ENCODE measurements at places on chromosomes 2 and 18.

GRCh38 chr2:234974501-234975385 is 22.9 kb downstream of the SH3BP4 start:
- DNase-seq = no peak

GRCh38 chr2:207257251-207258250 is 91.8 kb upstream of the KLF7 start:
- no peak for DNase-seq

- no peak for DNase-seq
Measured at GRCh38 chr2:98514096-98514639, 69.5 kb downstream of the INPP4A start.

DNA sequence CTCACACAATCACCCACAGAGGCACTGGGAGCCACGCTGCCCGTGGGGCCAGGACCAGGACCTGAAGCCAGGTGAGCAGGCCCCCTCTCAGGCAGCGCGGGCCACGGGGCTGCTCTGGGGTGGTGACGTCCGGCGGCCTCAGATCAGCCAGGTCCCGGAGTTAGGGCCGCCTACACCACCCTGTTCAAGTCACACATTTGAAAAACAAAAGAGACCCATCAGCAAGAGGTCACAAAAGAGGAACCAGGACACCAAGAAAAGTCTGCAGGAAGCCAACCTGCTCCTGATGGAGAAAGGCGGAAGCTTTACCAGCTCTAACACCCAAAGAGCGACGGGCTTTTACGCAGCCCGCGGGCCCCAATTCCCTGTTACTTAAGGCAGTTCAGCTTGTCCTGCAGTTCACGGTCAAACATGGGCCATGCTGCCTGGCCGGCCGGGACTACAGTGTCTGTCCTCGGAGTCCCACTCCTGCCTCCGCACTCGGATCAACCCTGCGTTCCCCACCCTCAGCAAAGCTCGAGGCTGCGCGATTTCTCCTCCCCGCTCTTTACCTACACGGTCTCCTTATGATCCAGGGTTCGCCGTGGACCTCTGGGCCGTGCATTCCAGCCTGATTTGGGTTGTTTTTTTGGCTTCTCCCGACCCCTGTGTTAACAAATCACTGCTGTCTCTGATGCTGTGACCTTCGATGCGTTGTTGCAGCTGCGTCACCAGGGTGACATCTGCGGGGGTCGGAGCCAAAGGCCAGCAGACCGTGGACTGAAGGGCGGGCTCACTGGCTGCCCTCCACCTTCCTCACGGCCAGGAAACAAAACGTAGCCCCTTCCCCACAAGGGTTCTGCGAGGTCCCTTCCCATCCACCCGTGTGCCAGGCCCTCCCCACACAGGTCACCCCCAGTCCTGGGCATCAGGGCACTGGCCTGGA is 31.0 kb downstream of the SNORC start:
- DNase-seq = no peak

DNA sequence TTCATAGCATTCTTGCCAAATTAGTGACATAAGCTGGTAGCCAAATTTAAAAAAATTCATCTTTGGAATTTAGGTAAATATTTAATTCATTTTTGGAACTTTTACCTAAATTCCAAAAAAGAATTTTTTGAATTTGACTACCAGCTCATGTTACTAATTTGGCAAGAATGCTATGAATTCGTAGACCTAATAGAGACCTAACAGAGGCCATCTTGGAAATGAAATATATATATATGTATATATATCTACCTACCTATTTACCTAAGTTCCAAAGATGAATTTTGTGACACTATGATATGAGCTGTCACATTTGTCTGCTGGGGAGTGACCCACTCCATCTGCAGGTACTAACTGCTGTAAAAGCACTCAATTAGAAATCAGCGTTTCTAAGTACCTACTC is 65.6 kb downstream of the MYOM1 start:
- no peak for DNase-seq
